SIG-M5 (cell line): ENCODE measurements at places on chromosomes 7 and 10.

DNA sequence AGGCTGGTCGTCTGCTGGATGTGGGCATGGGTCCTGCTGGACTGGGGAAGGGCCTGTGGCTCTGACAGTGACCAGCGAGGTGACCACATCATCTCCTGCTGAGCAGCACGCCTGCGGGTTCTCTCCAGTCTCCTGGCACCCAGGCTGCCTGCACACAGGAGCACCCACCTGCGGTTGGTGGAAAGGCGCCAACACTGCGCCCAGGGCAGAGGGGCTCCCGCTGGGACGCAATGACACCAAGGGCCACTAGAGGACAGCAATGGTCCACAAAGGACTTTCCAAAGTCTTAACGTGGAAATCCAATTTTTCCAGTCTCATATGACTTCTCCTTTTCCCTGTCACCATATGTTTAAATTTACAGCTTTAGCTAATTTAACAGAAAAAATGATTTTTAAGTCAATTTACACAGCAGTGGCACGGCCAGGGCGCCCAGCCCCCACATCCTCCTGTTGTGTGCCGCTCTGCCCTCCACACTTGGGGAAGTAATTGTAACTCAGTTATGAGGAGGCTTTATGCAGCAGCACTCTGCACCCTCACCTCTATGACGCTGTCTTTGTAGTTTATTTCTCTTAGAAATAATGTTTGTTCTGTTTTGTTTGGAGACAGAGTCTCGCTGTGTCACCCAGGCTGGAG is 38.1 kb downstream of the CFAP46 start:
- DNase-seq: no peak

GRCh38 chr7:52129278-52129677 is 812.7 kb upstream of the COBL start:
- no peak for DNase-seq

DNA sequence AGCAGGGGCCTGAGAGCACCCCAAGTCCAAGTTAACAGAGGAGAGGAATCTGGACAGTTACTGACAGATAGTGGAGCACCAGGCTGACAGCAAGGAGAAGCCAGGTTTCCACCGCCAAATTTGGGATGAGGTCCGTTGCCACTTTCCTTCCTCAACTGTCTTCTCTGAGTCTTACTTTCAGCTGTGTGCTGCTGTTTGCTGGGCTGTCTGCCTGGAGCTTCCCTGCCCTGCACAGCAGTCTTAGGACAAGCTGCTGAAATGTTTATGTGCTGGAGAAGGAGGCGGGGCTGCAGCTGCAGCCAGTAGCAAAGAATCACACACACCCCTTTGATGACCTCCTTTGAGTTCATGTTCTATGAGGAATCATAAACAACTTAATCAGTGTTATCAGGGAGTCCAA is 17.4 kb upstream of the CYP3A7 start:
- no peak for DNase-seq

DNA sequence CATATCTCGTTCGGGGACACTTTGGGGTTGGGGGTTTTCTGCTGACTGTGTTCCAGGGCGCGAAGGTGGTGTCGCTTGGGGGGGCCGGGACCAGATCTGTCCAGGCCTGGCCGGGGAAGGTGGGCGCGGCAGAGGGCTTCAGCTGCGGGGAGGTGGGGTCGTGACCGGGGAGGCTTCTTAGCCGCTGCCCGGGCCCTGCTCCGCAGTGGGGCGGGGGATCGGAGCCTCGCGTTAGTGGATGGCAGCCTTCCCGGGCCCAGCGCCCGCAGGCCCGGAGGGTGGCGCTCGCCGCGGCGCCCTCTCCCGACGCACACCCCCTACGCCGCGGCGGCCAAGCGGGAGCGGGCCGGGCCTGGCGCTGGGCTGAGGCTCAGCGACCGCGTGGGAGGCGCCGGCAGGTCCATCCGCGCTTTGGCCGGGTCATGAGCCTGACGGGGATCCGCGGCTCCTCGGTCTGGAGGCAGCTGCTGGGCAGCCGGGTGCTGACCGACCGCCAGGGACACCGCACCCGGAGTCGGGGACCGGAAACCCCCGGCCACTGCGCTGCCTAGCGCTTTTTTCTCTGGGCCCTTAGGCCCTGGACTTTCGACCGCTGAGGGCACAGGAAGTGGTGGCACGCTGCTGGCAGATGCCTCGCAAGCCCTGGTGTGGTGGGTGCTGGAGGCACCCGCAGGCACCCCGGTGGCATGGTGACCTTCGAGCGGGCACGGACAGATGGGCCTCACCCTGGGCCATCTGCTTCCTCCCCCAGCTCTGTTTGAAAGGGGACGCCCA is 1.2 kb downstream of the AGAP3 start:
- no peak for DNase-seq

DNA sequence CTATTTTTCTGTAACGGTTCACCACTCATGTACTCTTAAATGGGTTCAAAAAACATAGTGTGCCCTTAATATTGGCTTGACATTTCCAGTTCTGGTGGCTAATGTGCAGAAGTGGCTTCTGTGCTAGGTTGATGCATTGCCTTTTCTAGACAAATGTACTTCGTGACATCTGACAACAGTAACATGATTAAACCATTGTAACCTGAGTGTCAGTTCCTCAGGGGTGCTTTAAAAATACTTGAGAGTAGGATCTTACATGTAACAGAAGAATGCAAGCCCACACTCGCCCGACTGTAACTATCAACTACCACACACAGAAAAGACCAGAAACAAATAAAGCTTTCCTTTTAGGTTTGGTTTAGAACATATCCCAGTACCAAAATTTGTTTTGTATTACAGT is 393.4 kb upstream of the NFE2L3 start:
- DNase-seq: no peak

- DNase-seq: no peak
These were observed 32.2 kb downstream of the KCNH2 start for GRCh38 chr7:150945853-150946420.
